Stimulated activated CD8-positive, alpha-beta memory T cell treated with anti-CD3 and anti-CD28 coated beads, Interleukin-7, amount 100 ng/mL, for 1 hour (primary cell): ENCODE measurements at places on chromosomes 5 and 9.

GRCh38 chr5:9201761-9202160 is 344.1 kb downstream of the SEMA5A start:
- no peak for DNase-seq

DNA sequence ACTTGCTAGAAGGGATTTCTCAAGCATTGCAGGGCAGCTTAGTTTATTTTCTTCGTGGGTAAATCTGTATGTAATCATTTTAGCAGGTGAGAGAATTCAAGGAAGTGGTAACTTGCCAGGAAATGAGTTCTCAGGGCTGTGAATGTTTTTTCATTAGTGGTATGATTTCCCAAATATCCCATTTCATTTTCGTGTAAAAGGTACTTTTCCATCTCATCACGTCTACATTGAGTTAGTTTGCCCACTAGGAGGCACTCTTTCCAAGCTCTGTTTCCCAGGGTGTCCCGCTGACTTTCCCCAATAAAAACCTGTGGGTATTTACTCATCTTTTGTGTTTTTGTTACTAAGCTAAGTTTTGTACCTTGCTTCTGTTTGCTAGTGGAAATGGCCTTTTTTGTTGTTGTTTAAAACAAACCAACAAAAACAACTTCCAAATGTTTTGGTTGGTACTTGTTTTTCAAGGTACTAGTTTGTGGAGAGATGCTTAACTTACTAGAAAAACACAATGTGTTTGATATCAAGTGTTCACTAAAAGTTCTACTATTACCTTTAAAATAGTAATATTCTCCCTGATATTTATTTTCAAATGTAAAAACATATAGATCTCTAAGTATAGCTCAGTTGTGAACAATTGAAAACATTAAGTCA is 373.6 kb downstream of the ADGRV1 start:
- DNase-seq = no peak

GRCh38 chr9:18720691-18721090 is 246.7 kb downstream of the ADAMTSL1 start:
- no peak for DNase-seq

- DNase-seq = no peak
Measured at GRCh38 chr9:93212409-93212808, 28.5 kb downstream of the WNK2 start.

DNA sequence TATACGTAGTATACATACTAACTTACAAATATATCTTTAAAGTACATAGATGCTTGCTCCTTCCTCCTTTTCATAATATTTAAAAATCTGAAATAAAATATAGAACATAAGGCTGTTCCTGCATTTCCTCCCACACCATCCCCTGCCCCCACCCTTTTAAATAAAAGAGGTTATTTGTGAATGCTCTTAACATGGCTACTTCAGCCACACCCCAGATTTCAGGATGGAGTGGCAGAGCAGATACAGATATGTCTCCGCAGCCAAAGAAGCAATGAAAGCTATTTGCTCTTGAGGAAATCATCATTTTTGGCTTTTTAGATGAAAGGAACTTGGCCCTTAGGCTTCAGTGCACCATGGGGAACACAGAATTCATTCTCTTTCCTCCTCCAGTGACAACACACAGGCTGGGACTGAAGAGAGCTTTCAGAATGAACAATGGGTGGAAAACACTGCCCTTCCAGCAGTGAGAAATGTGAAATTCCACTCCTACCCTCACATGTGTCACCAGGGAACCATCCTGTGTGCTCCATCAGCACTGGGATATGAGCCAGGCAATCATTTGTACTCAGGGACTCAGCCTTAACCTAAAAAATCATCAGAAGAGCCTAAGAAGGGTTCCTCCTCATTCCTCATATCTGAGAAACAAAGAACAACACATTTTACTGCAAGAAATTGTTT is 134.3 kb downstream of the PPP2R2B start:
- no peak for DNase-seq

GRCh38 chr5:81010336-81011169 is 50.4 kb downstream of the RASGRF2 start:
- no peak for DNase-seq

DNA sequence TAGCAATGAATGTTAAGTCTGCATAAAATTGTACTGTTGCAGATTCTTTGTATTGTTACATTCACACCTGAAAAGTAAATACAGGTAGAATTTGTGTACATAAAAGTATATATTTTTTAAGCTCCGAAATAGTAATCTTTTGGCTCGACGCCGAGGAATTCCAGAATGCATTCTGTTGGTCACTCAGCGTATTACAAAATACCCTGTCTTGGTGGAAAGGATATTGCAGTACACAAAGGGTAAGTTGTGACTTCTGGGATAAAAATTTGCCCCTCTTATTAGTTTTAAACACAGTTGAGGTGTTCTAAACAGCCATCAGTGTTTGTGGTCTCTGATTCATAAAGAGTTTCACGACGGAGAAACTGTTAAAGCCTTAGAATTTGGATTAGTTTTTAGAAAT is 257.6 kb downstream of the ARHGEF28 start:
- no peak for DNase-seq

DNA sequence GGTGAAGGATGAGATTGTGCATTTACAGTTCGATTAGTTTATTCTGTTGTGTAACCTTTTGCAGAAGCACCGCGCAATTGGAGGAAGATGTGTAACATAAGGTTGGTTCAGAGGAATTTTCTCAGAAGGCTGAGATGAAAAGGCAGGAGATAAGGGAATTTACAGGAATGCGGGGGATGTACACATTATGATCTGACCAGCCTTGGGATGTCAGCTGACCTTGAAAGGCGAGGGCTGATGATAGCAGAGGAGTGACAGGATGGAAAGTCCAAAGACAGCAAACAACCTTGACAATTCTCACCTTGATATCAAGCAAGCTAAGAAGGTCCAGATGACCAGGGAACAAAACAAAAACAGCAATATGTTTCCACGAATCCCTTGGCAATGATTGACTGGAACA is 88.8 kb downstream of the OTULIN start:
- no peak for DNase-seq

DNA sequence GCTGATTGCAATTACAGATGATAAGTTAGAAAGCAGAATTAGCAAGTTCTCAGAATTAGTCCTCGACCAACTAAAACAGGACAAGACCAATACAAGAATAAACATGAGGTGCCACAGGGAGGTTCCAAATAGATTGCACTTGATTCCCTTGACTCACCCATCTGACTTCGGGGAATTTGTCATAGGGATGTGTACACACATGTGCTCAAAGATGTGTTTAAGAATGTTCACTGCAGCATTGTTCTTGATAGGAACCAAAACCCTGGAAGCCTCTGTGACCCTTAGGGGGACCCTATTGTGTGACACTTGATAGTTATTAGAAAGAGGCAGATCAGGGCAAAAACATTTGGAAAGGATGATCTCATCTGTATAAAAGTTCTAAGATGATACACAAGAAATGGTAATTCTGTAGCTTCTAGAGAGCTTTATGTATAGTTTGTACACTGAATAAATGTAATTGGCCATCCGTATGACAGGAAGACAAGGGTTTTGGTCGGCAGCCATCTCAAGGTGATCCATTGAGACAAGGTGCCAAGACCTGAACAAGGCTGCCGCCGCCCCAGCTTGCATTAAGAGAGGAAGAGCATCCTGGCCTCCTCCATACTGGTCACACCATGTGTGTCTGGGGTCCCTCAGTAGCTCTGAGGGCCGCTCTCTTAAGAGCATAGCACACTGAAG is 48.2 kb upstream of the GARNL3 start:
- no peak for DNase-seq

DNA sequence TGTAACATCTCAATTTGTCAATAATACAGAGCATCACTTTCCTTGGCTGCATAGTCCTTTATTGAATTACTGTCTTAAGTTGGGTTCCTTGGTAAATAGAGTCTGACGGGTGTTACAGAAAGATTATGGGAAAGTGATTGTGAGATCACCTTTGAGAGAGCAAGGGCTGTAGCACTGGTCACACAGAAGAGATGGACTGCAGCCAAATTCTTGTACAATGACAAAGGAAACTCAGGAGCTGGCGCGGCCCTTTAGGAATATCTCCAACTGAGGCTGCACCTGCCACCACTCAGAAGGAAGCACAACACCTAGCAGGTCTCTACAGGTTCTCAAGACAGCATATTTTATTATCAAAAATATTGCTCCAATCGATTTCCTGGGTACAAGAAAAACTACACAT is 350.0 kb upstream of the ISL1 start:
- no peak for DNase-seq

DNA sequence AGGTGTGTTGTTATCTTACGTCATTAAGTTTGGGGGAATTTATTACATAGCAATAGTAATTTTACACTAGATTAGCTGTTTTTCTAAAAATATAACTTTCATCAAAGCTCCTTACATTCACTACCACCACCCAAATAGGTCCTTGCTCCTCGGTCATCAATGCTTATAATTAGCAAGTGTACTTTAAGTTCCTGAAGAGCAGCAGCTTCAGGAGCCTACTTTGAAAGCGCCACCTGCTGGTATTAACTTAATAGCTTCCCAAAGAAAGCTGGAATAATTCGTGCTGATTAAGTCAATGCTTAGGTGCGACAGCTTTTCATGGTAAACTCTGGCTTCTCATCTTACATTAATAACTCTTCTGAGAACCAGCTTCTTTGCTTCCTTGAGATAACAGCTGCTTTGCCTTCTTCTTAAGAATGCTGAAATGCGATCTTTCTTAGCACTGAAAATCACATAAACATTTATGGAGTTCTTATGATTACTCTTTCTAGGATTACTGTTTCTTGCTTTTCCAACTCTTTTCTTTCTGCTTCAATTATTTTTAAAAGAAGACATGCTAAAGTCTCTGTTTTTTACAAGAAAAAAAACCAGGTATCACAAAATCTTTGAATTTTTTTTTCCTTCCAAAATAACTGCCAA is 10.0 kb upstream of the C5 start:
- no peak for DNase-seq

DNA sequence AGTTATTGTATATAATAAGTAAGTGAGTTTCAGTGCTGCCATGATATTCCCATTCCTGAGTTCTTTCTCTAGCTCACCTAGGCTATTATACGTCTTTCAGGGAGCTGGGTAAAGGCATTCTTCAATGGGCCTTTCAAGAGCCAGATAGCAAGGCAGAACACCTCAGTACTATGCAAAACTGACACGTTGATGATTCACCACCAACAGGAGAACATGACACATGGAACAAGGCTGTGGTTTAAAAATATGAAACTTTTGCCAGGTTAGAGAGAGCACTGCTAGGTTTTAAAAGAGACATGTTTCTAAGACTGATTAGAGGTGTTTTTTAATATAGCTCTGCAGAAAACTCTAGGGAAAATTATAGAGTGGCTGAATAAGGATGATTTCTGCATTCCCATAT is 95.9 kb downstream of the UGCG start:
- no peak for DNase-seq

- no peak for DNase-seq
Measured at GRCh38 chr9:106669835-106670234, 193.1 kb upstream of the ZNF462 start.

DNA sequence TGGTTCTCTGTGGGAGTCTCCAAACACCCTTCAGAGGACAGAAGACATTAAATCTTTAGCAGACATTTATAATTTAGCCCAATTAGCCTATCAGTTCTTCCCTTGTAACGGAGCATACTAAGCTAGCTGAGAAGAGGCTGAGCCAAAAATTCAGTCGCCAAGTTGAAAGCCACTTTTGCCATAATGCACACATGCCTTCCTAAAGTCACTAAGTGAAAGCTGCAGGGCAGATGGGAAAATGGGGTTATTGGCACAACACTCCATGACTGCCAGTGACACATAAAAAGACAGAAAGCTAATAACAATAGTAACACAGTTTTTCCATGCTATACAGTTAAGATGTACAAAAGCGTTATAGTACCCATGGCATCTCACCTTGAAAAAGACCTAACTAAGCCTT is 176.2 kb downstream of the DIRAS2 start:
- DNase-seq = no peak

DNA sequence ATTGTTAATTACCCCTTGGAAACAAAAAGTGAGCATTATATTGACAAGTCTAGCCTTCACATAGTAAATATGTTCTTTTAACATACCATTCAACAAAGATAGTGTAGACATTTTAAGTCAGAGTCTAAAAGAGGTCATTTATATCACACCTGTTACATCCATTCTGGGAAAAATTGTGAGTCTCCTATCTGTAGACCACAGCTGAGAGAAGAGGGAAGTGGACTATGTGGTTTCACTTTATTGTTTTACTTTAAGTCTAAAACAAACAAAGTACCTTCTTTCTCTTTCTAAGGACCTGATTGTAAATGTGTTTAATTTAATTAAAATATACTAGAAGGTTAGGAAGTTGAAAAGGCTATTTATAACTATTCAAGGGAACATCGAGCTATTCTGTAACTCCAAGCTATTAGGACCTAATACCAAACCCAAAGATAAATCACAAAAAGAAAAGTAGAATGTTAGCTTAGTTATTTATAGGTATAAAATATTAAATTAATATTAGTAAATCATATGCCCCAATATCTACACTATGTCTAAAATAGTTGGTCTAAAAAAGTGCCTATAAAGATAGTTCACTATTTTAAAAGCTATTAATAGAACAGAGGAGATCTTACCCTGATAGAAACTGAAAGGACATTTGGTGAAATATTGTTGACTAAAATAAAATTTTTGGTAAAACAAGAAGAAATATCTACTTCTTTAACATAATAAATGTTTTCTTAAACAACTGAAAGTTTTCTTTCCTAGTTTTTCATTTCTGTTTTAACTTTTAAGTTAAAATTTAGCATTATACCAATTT is 134.9 kb downstream of the TMEM167A start:
- DNase-seq = no peak

DNA sequence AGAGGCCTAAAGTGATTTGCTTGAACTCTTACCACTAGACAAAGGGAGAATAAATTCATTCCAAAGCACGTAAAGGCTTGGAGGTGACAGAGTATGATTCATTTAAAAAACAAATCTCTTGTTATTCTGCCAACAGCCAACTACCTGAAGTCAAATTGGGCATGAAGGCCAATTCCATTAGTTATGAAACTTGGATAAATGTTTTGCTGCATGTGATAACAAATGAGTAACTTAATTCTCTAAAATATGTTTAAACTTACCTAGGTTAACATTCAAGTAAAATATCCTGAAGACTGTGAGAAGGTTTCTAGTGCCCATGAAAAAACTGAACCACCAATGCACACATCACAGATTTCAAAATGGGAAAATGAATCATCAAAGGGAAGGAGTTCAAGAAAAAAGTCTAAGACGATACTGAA is 120.1 kb upstream of the TSLP start:
- no peak for DNase-seq

DNA sequence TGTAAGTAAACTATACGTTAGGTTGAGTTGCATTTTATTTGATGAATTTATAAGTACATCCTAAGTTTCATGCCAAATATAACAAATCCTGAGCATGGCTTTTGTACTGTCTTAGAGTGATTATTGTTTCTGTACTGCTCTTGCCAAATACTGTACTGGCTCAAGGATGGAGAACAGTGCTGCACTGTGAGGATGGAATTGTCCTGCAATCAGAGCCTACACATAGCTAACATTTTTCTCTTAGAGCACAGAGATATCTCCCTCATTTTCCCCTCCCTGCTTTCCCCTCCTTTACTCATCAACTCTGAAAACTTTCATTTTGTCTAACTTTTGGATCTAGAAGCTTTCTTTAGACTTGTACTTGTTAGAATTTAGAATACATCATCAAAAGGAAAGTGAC is 28.3 kb downstream of the LRRC70 start:
- no peak for DNase-seq

- DNase-seq = no peak
Measured at GRCh38 chr9:90393365-90394152, 249.1 kb downstream of the DIRAS2 start.
